ENCODE measurements at places on chromosomes 13 and 19. TPM values are rescaled to one million over a fixed set of nuclear protein-coding genes. Genes with fewer than 3 reads are reported as not detected.

NDFIP2 gene
- total RNA-seq, result 19.2 TPM

KIR3DL3 gene
- total RNA-seq, result not detected

KLK10 gene
- 2.3 TPM for total RNA-seq

ZNF557 gene
- 16.3 TPM for total RNA-seq

IL17D gene
- 4.0 TPM for total RNA-seq

APOC4 gene
- total RNA-seq, result not detected

ADGRE1 gene
- total RNA-seq, result not detected

AMH gene
- total RNA-seq, result 2.3 TPM

HCST gene
- not detected for total RNA-seq

KIRREL2 gene
- total RNA-seq, result under 0.01 TPM

TMEM59L gene
- total RNA-seq, result not detected

RHPN2 gene
- total RNA-seq, result 0.49 TPM

LILRB5 gene
- total RNA-seq, result not detected

SIGLECL1 gene
- not detected for total RNA-seq

ODAD3 gene
- under 0.01 TPM for total RNA-seq

IGFLR1 gene
- total RNA-seq, result 0.94 TPM

MTMR6 gene
- total RNA-seq, result 14.1 TPM

PRKCG gene
- not detected for total RNA-seq

RAB11B gene
- 55.7 TPM for total RNA-seq

KLK4 gene
- not detected for total RNA-seq

SKA3 gene
- total RNA-seq, result 5.8 TPM

BEST2 gene
- not detected for total RNA-seq

S1PR4 gene
- total RNA-seq, result 3.6 TPM

CYP2S1 gene
- total RNA-seq, result 0.49 TPM

FBN3 gene
- under 0.01 TPM for total RNA-seq

CEACAM4 gene
- not detected for total RNA-seq

KIR3DL2 gene
- total RNA-seq, result not detected

ENOX1 gene
- under 0.01 TPM for total RNA-seq

MLLT1 gene
- 3.1 TPM for total RNA-seq

SULT2A1 gene
- not detected for total RNA-seq

CBY2 gene
- total RNA-seq, result not detected

UQCRFS1 gene
- 20.7 TPM for total RNA-seq

CD37 gene
- not detected for total RNA-seq

KCNN4 gene
- total RNA-seq, result 0.65 TPM

MYO1F gene
- 0.13 TPM for total RNA-seq

CGB1 gene
- not detected for total RNA-seq

MAST1 gene
- 0.16 TPM for total RNA-seq

LILRB3 gene
- not detected for total RNA-seq

CYSLTR2 gene
- total RNA-seq, result not detected

CAPN12 gene
- total RNA-seq, result not detected

Data from bladder microvascular endothelial cell (primary cell).